Airway epithelial cell (primary cell): ENCODE measurements at places on chromosomes 7 and 10. TPM values are rescaled to one million over a fixed set of nuclear protein-coding genes. Genes with fewer than 3 reads are reported as not detected.

Gene PNLIPRP1
- not detected in 2 replicates for total RNA-seq

Gene ITIH5
- total RNA-seq: not detected in 2 replicates

Gene ANKRD61
- not detected in 2 replicates for total RNA-seq

Gene HOXA4
- total RNA-seq: not detected in 2 replicates

Gene RPEL1
- total RNA-seq: not detected in 2 replicates

Gene AGR2
- total RNA-seq: 69.2 and 131 TPM in 2 replicates

Gene SLC13A1
- total RNA-seq: not detected in 2 replicates

Gene JAZF1
- total RNA-seq: 0.74 and 1.6 TPM in 2 replicates

Gene HTR5A
- not detected in 2 replicates for total RNA-seq

Gene PNLIP
- not detected in 2 replicates for total RNA-seq

Gene DNAH11
- 0.23 and 1.3 TPM in 2 replicates for total RNA-seq

Gene THSD7A
- total RNA-seq: under 0.01 TPM in 1 of 2 replicates, not detected in the other

Gene RET
- 0.35 and 0.37 TPM in 2 replicates for total RNA-seq

Gene VPS37D
- total RNA-seq: 2.1 and 2.3 TPM in 2 replicates

Gene DKK1
- total RNA-seq: 74.1 and 80.0 TPM in 2 replicates

Gene STAMBPL1
- 7.3 and 9.0 TPM in 2 replicates for total RNA-seq

Gene ANKRD22
- total RNA-seq: 11.2 and 15.9 TPM in 2 replicates

Gene ICA1
- 4.4 and 6.8 TPM in 2 replicates for total RNA-seq

Gene CLIP2
- 12.3 and 14.7 TPM in 2 replicates for total RNA-seq

Gene CFAP69
- 0.28 and 0.49 TPM in 2 replicates for total RNA-seq

Gene SLC13A4
- total RNA-seq: not detected in 2 replicates

Gene PAPSS2
- total RNA-seq: 4.2 and 6.6 TPM in 2 replicates

Gene LMOD2
- not detected in 2 replicates for total RNA-seq

Gene C7orf57
- total RNA-seq: 0.14 TPM in 2 replicates
